Activated CD4-positive, alpha-beta memory T cell treated with anti-CD3 and anti-CD28 coated beads, Interleukin-2, amount 10 ng/mL, durations not matched to agents 7 days and 5 days (primary cell): ENCODE measurements at places on chromosomes 12 and 14.

DNA sequence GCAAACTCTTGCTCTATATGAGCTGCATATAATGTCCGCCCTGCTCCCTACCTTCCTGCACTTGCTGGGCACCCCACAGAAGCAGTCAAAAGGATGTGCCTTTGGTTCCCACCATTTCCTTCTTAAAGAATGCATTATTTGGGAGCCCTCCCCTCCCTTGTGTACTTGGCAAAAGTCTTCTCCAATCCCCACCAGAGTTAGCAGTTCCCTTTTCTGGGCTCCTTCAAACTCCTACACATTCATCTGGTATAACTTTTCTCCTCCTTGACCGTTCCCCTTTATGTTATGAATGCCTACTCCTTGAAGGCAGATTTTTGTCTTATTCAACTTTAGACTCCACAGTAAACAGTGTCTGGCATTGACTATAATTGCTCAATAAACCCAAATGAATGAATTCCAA lies 27.8 kb downstream of the AREL1 start:
- DNase-seq: no peak

DNA sequence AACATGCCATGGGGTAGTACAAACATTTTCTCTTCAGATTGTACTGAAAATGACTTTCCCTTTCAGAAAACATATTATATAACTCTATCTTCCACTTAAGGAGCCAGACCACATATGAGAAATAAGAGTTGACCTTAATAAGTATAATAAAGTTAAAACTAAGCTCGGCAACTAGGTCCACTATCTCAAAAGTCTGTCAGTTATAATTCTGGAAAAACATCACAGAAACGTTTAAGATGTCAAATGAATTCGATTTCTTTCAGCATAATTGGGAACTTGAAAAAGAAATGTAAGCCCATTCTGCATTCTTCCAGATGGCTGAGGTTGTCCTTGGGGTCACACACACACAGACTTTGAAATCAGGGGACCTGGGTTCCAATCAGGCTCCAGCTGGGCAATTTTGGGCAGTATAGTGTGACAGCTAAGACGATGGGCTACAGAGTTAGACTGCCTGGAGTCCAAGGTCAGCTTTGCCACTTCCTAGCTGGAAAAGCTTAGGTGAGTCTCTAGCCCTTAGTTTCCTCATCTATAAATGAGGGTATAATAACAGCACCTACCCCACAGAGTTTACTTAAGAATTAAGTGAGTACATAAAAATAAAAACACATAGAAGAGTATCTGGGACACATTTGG lies 75.6 kb downstream of the PPP2R5E start:
- no peak for DNase-seq

- DNase-seq: no peak
These were observed 4.7 kb downstream of the EXOC3L4 start for GRCh38 chr14:103099081-103099732.

DNA sequence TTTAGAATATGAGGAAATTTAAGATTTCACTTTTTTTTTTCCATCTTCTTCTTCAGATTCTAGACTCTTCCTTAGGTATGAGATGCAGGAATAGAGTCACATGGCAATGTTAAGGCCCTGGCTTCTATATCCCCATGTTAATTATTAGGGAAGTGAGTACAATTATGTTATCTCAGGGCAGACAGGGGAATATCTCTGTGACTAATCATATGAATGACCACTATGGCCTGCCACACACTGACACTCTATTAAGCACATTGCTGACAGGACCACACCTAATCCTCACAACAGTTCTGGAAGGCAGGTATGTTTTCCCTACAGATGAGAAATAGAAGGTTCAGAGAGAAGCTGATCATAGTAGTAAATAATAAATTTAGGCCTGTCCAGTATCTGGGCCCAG lies 69.4 kb upstream of the PTPRQ start:
- no peak for DNase-seq

DNA sequence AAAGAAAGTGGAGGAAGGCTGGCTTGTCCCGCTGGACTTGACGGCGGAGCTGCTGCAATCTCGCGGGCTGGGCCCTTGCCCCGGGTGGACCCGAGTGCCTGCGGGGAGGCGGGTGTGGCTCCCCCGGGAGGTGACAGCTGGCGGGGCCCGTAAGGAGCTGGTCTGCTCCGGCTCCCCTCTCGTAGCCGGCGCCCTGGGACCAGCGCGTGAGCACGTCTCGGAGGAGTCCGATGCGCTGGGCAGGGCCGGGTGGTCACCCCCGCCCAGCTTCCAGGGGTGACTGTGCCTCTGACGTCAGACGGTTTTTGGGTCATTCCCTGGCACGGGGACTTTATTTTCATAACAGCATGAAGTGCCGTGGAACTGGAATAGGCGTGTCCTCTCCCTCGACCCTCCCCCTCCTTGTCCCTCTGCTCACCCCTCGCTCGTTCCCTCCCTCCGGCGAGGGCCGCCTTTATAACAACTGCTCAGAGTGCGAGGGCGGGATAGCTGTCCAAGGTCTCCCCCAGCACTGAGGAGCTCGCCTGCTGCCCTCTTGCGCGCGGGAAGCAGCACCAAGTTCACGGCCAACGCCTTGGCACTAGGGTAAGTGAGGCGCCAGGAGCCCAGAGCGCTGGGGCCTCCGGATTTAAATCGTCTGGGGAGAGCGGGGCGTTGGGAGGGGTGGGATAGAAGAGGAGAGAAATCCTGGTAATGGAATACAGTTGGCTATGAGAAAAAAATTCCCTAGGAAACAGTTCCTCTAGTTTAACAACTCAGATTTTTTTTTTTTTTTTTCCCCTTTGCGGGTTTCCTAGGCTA lies at the start of gene GPRC5A:
GPRC5A (plus strand) TSS at position 483 of the 801 bp plus-strand sequence. CDS start 16,688 bp downstream, outside the sequence.
- DNase-seq: peak; percentile 29

DNA sequence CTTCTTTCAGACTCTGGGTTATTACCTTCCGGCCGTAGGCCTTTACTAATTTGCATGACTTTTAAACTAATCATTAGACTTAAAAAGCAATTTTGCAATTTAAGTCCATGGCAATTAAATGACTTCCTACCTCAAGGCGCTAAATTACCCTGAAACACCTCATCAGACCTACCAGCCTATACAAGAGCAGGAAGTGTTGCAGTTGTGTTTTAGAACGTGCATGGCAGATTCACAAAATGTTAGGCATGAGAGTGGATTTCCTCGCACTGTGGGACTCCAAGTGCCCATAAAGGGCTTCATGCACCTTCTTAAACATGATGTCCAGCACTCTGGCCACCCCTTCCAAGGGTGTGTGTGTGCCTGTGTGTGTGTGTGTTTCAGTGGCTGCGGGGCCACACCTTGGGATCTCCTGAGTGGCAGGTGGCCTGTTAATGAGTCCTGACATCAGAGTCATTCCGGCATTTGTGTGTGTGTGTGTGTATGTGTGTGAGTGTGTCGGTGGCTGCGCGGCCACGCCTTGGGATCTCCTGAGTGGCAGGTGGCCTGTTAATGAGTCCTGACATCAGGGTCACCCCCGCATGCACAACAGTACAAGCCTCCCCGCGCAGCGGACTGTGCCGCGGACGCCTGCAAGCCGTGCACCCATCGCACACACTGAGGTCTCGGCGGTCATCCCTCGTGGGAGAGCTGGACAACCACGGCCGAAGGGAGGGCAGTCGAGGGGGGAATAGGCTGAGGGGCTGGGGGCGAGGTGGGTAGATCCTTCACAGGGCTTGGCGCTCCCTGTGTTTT lies 900 bp downstream of the C2CD5 start:
- DNase-seq: peak; percentile 64

GRCh38 chr12:127416796-127417195 lies 850.2 kb upstream of the TMEM132C start:
- no peak for DNase-seq

DNA sequence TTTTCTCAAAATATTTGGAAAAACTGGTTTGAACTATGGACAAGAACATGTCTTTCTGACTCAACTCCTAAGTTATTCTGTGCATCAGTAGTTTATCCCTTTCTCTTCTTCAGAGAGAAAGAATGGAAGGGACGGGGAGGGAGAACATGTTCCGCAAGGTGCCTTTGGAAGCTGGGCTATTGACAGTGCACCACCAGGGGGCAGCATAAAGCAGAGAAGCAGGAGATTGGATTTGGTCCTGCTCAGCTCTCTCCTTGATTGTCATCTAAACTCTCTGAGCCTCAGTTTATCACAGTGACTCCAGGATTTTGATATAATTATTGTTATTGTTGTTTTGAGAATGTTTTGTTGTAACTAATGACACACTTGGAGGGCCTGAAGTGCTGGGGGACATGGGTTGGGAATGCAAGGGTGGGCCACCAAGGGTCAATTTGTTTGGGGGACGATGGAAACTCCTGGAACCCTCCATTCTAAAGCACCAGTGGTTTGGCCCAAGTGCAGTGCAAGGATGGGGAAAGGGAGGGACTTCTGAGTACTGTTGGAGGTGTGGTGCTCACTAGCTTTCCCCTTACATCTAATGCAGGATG lies 45.3 kb upstream of the ANO6 start:
- peak; percentile 82 for DNase-seq

DNA sequence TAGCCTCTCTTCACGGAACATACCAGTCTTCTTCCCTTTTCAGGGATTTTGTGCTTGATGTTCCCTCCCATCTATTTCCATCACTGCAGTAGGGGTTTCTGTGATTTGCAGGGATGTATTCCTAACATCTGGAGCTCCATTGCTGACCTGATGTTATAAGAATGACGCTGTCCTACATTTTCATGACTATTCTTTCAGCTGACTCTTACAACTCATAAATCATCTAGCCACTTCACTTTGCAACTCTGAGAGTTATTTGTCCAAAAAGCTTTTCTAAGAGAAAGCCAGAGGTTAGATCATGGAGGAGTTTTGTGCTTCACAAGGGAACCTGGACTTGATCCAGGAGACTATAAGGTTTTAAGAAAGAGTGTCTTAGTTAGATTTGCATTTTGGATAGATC lies 116.6 kb upstream of the FAR2 start:
- DNase-seq: no peak

GRCh38 chr12:54369597-54370131 lies 5.4 kb upstream of the GPR84 start:
- DNase-seq: no peak
